ENCODE measurements at places on chromosomes 2 and 18.

DNA sequence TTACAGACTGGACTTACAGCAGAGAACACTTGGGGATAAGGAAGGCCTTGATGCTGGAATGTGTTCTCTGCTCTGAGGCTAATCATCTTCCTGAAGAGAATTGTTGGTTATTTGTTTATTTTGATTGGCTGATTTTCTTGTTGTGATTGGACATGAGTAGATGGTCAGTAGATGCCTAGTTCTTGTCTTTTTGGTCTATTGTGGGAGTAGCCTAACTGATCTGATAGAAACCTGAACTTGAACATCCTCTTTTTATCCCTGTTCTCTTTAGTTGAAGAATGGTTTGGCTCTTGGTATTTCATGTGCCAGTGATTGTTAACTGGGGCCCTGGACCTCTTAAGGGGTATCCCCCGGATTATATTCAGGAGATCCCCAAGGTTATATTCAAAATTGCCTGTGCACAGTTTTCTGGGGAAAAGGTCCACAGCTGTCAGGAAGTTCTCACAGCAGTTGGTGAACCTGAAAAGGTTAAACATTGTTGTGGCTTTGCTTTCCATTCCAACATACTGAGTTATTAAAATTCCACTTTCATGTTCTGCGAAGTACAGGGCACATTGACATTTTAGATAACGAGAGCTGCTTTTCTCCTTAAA lies 13.6 kb downstream of the TWSG1 start:
- DNase-seq: no peak

GRCh38 chr2:237319887-237320286 lies 94.1 kb downstream of the COL6A3 start:
- DNase-seq: no peak

- DNase-seq: no peak
These were observed 3.8 kb downstream of the CATIP start for GRCh38 chr2:218360453-218360852.

DNA sequence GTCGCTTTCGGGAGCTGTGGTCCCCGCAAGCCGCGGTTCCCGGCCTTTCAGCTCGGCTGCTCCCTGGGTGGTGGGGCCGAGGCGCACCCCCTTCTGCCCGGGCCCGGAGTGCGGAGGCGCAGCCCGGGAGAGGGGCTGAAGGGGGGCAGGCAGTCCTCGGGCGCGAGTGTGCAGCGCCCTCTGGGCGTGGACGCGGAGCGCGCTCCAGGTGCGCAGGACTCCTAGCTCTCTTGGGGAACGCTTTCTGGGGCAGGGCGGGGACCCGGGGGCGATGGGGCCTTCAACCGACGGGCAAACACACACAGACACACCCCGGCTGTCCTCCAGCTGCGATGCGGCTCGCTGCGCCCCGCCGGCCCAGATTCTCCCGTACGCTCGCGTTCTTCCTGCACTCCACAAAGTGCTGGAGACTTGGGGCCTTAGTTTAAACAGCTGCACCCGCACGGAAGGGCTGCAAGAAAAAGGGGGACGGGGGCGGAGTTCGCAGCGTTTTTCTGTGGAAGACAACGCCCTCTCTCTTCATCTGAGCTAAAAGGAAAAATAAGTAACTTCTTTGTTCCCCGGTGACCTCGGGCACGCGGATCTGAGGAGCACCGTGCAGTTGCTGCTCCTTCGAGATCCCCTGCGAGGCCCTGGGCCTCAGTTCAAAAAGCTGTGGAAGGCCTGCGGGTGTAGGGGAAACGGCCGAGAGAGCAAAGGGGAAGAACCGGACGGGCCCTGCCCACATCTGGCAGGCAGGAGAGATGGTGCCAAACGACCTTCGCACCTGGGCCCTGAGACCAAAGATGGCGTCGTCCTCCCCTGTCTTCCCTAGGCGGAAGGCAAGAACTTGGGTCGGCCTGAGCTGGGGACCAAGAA lies 593 bp upstream of the SDC1 start:
- peak; percentile 22 for DNase-seq

DNA sequence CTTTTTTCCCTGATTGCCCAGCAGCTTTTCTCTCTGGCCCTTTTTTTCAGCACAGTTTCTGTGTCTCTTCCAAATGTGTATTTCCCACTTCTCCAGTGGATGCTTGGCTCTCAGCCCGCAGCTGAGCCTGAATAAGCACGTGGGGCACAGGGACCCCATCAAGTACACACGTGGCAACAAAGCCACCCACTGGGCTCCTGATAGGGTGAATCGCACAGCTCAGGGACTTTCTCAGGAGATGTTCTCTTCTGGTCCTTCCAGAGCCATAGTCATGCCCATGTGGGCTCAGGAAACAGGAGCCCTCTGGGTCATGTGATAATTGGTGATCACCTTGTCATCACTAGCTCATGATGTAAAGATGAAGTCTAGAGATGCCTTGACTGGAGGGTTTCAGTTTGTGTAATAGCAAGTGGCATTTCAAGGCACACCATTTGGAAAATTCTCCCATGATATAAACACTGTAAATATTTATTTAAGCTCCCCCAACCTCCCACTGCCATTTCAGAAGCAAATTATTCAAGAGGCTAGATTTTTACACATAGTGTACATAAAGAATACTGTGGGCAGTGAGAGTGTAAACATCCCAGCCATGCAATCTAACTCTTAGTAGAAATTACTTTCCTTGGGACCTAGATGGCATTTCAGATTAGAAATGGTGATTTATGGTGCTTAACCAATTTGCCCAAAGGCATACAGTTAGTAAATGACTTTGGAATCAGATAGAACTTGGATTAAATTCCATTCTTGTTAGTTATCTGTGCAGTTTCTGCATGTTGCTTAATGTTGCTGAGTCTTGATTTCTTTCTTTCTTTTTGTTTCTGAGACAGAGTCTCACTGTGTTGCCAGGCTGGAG lies 597.5 kb downstream of the SLC4A3 start:
- DNase-seq: no peak

GRCh38 chr2:194706179-194706578 lies 950.8 kb upstream of the SLC39A10 start:
- DNase-seq: no peak

DNA sequence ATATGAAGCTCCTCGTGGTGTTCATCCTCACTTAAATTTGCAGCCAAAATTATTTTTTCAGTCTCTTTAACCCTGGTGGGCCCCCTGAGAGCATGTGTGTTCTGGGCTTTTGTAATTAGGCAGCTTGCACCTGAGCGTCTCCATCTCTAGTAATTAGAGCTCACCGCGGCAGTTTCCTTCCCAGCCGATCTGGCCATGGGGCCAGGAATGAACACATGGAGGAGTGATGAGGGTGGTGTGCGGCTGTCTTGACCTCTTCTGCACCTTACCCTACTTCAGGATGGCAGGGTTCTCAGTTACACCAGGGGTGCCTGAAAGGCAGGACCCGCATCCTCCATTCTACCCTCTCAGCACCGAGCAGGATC lies 98.5 kb downstream of the AFF3 start:
- no peak for DNase-seq

DNA sequence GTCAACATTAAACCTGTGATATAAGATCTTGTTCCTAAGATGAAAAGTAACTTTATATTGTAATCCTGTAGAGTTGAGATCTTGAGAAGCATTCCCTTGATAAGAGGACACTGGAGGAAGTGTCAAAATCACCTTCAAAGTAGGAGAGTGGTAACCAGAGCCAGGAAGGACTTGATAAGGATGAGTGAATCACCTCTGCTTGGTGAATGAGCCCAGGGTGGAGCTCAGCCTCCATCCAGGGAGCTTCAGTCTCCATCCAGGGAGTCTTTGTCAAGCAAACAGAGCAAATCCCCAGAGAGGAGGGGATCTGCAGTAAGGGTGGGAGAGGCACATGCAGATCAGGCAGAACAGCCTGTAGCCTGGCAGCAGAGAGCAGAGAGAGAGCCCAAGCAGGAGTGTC lies 167.1 kb upstream of the SIX2 start:
- DNase-seq: no peak
